Cortex of kidney (tissue), 1 donor: ENCODE measurements at places on chromosomes 16 and 17.

GRCh38 chr16:4019371-4019791 lies 96.9 kb downstream of the ADCY9 start:
- DNase-seq: no peak

GRCh38 chr17:7930841-7931631 lies 710 bp downstream of the TRAPPC1 start:
- DNase-seq: no peak

GRCh38 chr17:60442271-60443173 lies 20.2 kb downstream of the CHCT1 start:
- no peak for DNase-seq

DNA sequence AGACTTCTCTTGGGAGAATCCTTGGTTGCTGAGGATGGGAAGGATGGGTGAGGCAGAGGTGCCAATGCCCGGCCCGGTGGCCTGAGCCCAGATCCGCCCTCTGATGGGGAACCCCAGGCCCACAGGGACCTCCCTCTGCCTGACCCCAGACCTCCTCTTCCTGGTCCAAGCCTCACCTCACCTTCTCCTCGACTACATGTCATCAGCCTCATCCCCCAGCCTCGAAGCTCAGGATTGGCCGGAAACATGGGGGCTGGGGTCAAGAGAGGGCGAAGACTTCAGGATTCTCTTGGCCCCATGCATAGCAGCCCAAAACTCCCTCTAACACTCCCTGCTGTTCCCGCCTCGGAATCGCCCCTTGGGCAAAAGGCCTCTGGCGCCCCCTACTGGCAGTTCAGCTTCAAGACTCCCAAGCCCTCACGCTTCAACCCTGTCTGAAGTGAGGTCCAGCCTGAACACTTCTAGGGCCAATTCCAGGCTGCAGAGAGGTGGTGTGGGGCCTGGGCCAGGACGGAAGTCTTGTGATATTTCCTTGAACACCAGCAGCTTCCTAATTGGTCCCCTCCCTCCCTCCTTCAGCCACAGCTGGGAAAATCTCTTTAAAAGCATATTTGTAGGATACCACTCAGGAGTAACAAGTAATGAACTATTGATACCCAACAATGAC lies 47.2 kb downstream of the ARHGAP27 start:
- DNase-seq: no peak

DNA sequence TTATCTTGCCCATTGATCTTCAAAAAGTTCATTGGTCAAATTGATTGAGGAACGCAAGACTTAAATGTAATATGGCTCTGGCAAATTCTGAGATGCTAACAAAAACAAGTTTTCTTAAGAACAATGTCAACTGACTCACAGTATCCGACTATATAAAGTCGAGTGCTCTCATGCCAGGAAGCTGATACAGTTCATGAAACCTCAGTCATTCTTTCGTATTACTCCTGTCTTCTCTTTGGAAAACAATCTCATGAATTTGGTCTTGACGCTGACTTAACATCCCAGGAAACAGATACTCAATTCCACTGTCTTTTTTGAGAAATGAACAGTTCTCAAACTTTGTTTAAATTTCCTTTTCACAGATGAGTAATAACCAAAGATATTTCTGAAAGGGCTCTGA lies 704.9 kb downstream of the MAF start:
- no peak for DNase-seq

- no peak for DNase-seq
Observed at GRCh38 chr16:50941681-50942080, 199.8 kb downstream of the CYLD start.
